ENCODE measurements at places on chromosomes 5 and 9.

- ATAC-seq, result no peak
Measured at GRCh38 chr5:103503066-103503465, 59.5 kb downstream of the NUDT12 start.

- no peak for ATAC-seq
Measured at GRCh38 chr9:1231998-1232919, 182.1 kb downstream of the DMRT2 start.

- ATAC-seq, result peak; percentile 28
Measured at GRCh38 chr9:3951161-3951665, 348.7 kb downstream of the GLIS3 start.

DNA sequence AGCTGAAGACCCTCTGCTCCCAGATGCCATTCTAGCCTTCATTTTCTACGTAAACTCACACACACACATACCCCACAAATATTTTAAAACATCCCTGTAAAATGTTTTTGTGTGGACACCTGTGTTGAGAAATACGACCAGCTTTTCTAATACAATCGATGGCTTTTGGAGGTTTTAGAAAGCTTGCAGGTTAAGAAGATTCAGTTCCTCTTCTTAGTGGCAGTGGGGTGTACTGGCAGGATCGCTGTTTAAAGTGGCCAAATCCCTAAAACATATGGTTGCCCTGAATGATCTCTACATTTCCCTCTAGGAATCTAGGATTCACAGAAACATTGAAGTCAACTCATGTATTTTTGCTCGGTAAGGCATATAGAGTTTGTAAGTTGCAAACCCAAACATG is 236.3 kb downstream of the NSG2 start:
- no peak for ATAC-seq

- ATAC-seq, result peak; percentile 62
Measured at GRCh38 chr5:79878721-79879336, 112.2 kb downstream of the MTX3 start.
